ENCODE measurements at places on chromosomes 1 and 21. TPM values are rescaled to one million over a fixed set of nuclear protein-coding genes. Genes with fewer than 3 reads are reported as not detected.

SPRR2G gene
- total RNA-seq = not detected

DNA sequence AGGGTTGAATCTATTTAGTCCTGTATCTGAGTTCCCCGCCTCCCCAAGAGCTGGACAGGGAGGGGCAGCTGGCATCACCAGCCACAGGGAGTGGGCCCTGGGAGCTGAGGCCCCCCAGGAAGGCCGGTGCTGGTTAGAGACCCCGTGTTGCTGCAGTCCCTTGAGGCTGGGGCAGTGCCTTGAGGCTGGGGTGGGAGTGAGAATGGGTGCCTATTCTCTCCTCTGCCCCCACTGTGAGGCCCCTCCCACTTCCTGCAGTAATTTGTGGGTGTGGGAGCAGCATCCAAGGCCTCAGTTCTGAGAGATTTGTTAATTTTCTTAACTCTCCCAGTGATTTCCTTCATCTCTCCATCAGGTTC is 2.5 kb upstream of the TRAPPC3 start:
- peak; percentile 61 for DNase-seq

DNA sequence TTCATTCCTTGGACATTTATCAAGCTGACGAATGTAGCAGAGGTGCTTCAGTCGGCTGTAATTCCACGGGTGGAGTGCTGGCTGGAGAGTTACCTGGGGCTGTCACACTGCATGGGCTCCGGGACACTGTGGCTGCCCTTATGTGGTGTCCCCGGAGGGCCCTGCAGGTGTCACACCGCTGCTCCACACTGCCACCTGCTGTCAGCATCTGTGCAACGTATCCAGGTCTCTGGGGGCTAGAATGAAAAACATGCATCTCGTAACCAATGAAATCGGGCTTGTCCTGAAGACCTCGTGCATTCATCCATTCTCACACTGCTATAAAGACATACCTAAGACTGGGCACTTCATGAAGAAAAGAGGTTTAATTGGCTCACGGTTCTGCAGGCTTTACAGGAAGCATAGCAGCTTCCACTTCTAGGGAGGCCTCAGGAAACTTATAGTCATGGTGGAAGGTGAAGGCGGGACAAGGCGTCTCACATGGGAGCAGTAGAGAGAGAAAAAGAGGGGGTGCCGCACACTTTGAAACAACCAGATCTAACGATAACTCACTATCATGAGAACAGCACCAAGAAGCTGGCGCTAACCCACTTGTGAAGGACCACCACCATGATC is 46.7 kb upstream of the PCBP3 start:
- DNase-seq = peak; percentile 69

TSPEAR gene
- total RNA-seq = not detected

GRCh38 chr1:156065212-156065611 is 4.3 kb downstream of the RAB25 start:
- DNase-seq = no peak

- DNase-seq = no peak
These were observed 39.0 kb downstream of the OLFM3 start for GRCh38 chr1:101957771-101958170.

ACBD3 gene
- 21.5 TPM for total RNA-seq

DNA sequence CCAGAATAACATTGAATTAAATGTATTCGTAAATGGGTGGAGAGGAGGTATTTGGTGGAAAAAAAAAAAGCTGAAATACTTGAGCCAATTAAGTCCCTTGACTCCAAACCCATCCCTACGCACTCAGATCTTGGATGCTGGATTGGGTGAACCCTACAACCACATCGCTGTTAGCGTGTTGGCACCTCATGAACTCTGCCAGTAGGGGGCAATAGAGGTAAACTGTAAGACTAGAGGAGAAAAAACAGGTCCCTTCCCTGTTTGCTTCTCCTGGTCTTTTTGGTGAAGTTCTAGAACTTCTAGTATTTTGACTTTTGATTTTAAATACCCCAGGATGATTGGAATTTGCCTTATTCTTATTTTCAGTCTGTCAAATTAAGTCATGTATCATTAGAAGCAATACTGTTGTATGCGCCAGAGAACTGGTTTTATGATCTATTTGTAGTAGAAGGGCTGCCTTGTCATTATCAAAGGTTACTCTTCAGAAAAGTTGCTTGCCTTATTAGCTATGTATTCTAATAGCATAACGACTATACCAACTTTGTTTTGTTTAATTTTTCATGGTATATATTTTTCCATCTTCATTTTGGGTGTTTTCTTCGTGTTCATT is 1.9 kb upstream of the OR13G1 start:
- DNase-seq = peak; percentile 0

GRCh38 chr1:212218911-212219310 is 66.3 kb upstream of the PPP2R5A start:
- no peak for DNase-seq

DNA sequence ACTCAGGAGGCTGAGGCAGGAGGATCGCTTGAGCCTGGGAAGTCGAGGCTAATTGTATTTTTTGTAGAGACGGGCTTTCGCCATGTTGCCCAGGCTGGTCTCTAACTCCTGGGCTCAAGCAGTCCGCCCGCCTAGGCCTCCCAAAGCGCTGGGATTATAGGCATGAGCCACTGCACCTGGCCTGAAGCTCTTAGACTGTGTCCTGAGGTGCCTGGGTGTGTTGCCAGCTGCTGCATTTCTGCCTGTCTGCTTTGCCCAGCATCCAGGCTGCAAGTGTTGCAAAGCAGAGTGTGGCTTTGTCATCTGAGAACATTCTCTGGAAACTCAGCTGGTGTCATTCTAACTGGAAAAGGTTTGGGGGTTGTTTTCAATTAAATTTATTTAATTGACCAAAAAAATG is 105.0 kb downstream of the HUNK start:
- no peak for DNase-seq

GRCh38 chr1:222326006-222326709 is 221.7 kb downstream of the HHIPL2 start:
- no peak for DNase-seq
